Lower lobe of right lung (tissue), 2 donors: ENCODE measurements at places on chromosomes 12 and 14. TPM values are rescaled to one million over a fixed set of nuclear protein-coding genes. Genes with fewer than 3 reads are reported as not detected.

- no peak overlapping the region for H3K4me3 ChIP-seq
- no peaks in the 10 kb centered on the region for H3K27me3 ChIP-seq
- H3K27ac ChIP-seq: no peak overlapping the region
- no peaks in the 10 kb centered on the region for H3K36me3 ChIP-seq
- no peak for DNase-seq
These were observed 11.3 kb upstream of the GNG2 start for GRCh38 chr14:51849097-51849496.

- H3K36me3 ChIP-seq: no peaks in the 10 kb centered on the region
- H3K27me3 ChIP-seq: no peaks in the 10 kb centered on the region
- no peak overlapping the region for H3K27ac ChIP-seq
- H3K4me3 ChIP-seq: no peak overlapping the region
- H3K4me1 ChIP-seq: no peaks in the 10 kb centered on the region
These were observed 130.3 kb downstream of the TMTC3 start for GRCh38 chr12:88272456-88272855.

GRCh38 chr12:95004610-95005009 lies 1.1 kb upstream of the NDUFA12 start:
- no peak for DNase-seq
- H3K36me3 ChIP-seq: peaks cover 13% of the 10 kb centered on the region
- H3K4me3 ChIP-seq: no peak overlapping the region
- peaks cover 37% of the 10 kb centered on the region for H3K4me1 ChIP-seq
- H3K27ac ChIP-seq: no peak overlapping the region

GRCh38 chr12:32893458-32893857 lies 3.1 kb downstream of the PKP2 start:
- H3K4me3 ChIP-seq: no peak overlapping the region
- peaks cover 45% of the 10 kb centered on the region for H3K4me1 ChIP-seq
- no peak overlapping the region for H3K27ac ChIP-seq

- H3K27ac ChIP-seq: no peak overlapping the region
- no peaks in the 10 kb centered on the region for H3K36me3 ChIP-seq
- H3K27me3 ChIP-seq: no peaks in the 10 kb centered on the region
- H3K4me1 ChIP-seq: no peaks in the 10 kb centered on the region
These were observed 26.2 kb upstream of the LRRK2 start for GRCh38 chr12:40198601-40199000.

- H3K36me3 ChIP-seq: no peaks in the 10 kb centered on the region
- H3K4me1 ChIP-seq: no peaks in the 10 kb centered on the region
- no peak overlapping the region for H3K27ac ChIP-seq
- peaks cover 5% of the 10 kb centered on the region for H3K27me3 ChIP-seq
- H3K4me3 ChIP-seq: no peak overlapping the region
- no peak for DNase-seq
These were observed 37.7 kb downstream of the NEUROD4 start for GRCh38 chr12:55057481-55057880.

GRCh38 chr14:99758121-99758821 lies 34.9 kb upstream of the EML1 start:
- H3K36me3 ChIP-seq: no peaks in the 10 kb centered on the region
- peaks cover 31% of the 10 kb centered on the region for H3K4me1 ChIP-seq
- DNase-seq: no peak
- H3K4me3 ChIP-seq: no peak overlapping the region

GRCh38 chr14:52269100-52269499 lies 1.6 kb downstream of the PTGDR start:
- no peaks in the 10 kb centered on the region for H3K36me3 ChIP-seq
- H3K27me3 ChIP-seq: peaks cover 26% of the 10 kb centered on the region
- H3K4me1 ChIP-seq: peaks cover 12% of the 10 kb centered on the region
- DNase-seq: no peak
- H3K27ac ChIP-seq: peak overlapping the region; percentile 24

DNA sequence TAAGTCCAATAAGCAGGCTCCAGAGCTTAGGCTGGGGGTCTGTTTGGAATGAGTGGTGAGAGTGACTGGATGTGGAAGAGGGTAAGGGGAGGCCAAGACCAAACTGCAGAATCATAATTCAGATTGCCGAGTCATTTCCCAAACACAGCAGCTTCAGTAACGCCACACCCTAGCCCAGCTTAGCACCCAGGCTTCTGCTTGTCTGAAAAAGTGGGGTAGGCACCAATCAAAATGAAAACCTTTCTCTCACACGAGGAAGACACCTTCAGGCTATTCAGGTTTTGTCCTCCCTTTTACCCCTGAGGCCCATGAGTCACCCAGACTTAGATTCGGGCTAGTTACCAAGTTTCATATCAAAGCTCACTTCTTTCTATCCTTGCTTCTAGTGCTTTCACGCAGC lies 306.1 kb downstream of the DAD1 start:
- no peak overlapping the region for H3K4me3 ChIP-seq
- no peak for DNase-seq
- H3K36me3 ChIP-seq: no peaks in the 10 kb centered on the region
- H3K27me3 ChIP-seq: no peaks in the 10 kb centered on the region
- peaks cover 11% of the 10 kb centered on the region for H3K4me1 ChIP-seq
- no peak overlapping the region for H3K27ac ChIP-seq

GRCh38 chr14:58488550-58488949 lies 61.0 kb downstream of the KIAA0586 start:
- no peak for DNase-seq
- H3K36me3 ChIP-seq: peaks cover 67% of the 10 kb centered on the region
- H3K4me3 ChIP-seq: no peak overlapping the region
- no peak overlapping the region for H3K27ac ChIP-seq
- no peaks in the 10 kb centered on the region for H3K4me1 ChIP-seq

- H3K4me1 ChIP-seq: no peaks in the 10 kb centered on the region
- H3K27me3 ChIP-seq: no peaks in the 10 kb centered on the region
- H3K36me3 ChIP-seq: no peaks in the 10 kb centered on the region
- DNase-seq: no peak
- H3K27ac ChIP-seq: no peak overlapping the region
These were observed 10.4 kb upstream of the HEATR5A start for GRCh38 chr14:31430634-31431264.

GRCh38 chr12:104132351-104132956 lies 5.6 kb downstream of the NFYB start:
- H3K27me3 ChIP-seq: no peaks in the 10 kb centered on the region
- H3K36me3 ChIP-seq: peaks cover 36% of the 10 kb centered on the region
- no peak overlapping the region for H3K4me3 ChIP-seq

DNA sequence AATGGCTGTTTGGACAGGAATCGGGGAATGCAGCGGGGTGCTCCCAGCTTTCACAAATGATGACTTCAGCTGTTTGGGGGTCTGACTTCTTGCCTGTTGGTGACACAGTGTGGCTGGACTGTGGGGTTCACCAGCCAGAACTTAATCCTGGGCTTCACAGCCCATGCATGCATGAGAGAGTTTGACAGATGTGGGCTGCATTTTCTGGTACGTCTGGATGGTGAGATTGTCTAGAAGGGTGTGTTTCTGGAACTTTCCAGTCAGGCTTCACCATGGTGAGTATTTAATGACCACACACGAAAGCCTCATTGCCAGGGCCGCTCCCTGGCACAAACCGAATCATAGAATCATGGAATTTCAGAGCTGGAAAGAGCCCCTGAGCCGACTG lies 29.6 kb downstream of the CHST11 start:
- peaks cover 31% of the 10 kb centered on the region for H3K4me1 ChIP-seq
- no peaks in the 10 kb centered on the region for H3K27me3 ChIP-seq
- H3K27ac ChIP-seq: no peak overlapping the region
- H3K4me3 ChIP-seq: no peak overlapping the region

DNA sequence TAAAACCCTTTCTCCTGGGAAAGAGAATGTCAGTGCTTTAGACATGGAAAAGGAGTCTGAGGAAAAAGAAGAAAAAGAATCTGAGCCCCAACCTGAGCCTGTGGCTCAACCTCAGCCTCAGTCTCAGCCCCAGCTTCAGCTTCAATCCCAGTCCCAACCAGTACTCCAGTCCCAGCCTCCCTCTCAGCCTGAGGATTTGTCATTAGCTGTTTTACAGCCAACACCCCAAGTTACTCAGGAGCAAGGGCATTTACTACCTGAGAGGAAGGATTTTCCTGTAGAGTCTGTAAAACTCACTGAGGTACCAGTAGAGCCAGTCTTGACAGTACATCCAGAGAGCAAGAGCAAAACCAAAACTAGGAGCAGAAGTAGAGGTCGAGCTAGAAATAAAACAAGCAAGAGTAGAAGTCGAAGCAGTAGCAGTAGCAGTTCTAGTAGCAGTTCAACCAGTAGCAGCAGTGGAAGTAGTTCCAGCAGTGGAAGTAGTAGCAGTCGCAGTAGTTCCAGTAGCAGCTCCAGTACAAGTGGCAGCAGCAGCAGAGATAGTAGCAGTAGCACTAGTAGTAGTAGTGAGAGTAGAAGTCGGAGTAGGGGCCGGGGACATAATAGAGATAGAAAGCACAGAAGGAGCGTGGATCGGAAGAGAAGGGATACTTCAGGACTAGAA lies 6.1 kb downstream of the PNN start:
- H3K36me3 ChIP-seq: peaks cover 89% of the 10 kb centered on the region
- H3K27me3 ChIP-seq: no peaks in the 10 kb centered on the region
- no peak overlapping the region for H3K4me3 ChIP-seq
- no peak overlapping the region for H3K27ac ChIP-seq
- no peak for DNase-seq
- peaks cover 22% of the 10 kb centered on the region for H3K4me1 ChIP-seq

DNA sequence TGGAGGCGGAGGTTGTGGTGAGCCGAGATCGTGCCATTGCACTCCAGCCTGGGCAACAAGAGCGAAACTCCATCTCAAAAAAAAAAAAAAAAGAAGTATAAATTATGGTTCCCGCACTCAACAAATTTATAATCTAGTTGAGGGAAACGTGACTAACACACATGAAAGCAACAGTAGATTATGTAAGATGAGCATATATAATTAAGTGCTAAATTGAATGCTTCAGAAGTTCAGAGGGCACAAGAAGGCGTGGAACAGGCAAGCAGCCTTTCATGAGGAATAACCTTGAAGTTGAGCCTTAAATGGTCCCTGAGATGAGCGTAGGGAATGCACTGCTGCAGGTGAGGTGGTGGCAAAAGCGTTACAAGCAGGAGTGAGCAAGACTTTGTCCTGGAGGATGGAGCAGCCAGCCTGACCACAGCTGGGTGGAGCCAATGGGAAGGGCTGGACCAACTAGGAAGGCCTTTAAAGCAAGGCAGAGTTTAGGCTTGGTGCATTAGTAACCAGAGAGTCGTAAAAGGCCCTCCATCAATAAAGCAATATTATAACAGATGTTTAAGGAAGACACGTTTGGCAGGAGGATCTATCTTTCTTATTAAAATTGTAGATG lies 30.6 kb upstream of the TUBA1A start:
- no peak for DNase-seq
- no peak overlapping the region for H3K4me3 ChIP-seq

GRCh38 chr14:47526591-47527244 lies 148.7 kb downstream of the MDGA2 start:
- no peaks in the 10 kb centered on the region for H3K4me1 ChIP-seq
- H3K27ac ChIP-seq: no peak overlapping the region
- DNase-seq: no peak
- H3K36me3 ChIP-seq: no peaks in the 10 kb centered on the region
- no peak overlapping the region for H3K4me3 ChIP-seq

GRCh38 chr14:71529848-71530247 lies 402.4 kb upstream of the RGS6 start:
- H3K27ac ChIP-seq: no peak overlapping the region
- DNase-seq: no peak
- H3K27me3 ChIP-seq: no peaks in the 10 kb centered on the region
- H3K4me1 ChIP-seq: no peaks in the 10 kb centered on the region

- no peaks in the 10 kb centered on the region for H3K27me3 ChIP-seq
- H3K36me3 ChIP-seq: no peaks in the 10 kb centered on the region
- no peak overlapping the region for H3K4me3 ChIP-seq
- no peak for DNase-seq
- no peaks in the 10 kb centered on the region for H3K4me1 ChIP-seq
- H3K27ac ChIP-seq: no peak overlapping the region
These were observed 20.1 kb upstream of the CRADD start for GRCh38 chr12:93657071-93657470.

DNA sequence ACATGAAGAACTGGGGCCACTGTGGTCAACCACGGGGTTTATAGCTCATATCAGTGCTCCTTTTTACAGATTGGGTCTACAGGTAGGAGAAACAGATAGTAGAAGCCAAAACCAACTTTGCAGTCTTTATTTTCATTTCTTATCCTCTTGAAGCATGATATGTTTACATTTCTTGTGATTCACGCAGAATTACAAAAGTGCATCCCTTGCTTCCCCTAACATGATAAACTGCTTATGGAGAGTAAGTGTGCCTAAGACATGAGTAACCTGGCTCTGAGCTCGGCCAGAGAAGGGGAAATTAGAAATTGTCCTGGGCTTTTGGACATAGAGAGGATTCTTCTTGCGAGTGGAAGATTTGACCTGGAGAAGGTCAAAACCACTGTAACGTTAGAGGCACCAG lies 18.4 kb downstream of the PWP1 start:
- H3K4me3 ChIP-seq: no peak overlapping the region
- no peaks in the 10 kb centered on the region for H3K27me3 ChIP-seq
- no peak overlapping the region for H3K27ac ChIP-seq
- DNase-seq: no peak
- H3K36me3 ChIP-seq: peaks cover 83% of the 10 kb centered on the region

GRCh38 chr12:215116-215515 lies 1.2 kb upstream of the SLC6A12 start:
- no peak overlapping the region for H3K4me3 ChIP-seq
- no peaks in the 10 kb centered on the region for H3K36me3 ChIP-seq
- H3K27me3 ChIP-seq: peaks cover 11% of the 10 kb centered on the region
- no peak overlapping the region for H3K27ac ChIP-seq
- peaks cover 13% of the 10 kb centered on the region for H3K4me1 ChIP-seq
- no peak for DNase-seq

GRCh38 chr12:3247077-3247476 lies 169.9 kb downstream of the TSPAN9 start:
- peaks cover 26% of the 10 kb centered on the region for H3K4me1 ChIP-seq
- H3K27me3 ChIP-seq: no peaks in the 10 kb centered on the region
- H3K27ac ChIP-seq: no peak overlapping the region

Gene TAS2R9
- total RNA-seq: not detected

Gene AP1G2
- 146 TPM for total RNA-seq

Gene PRR4
- 1.7 TPM for total RNA-seq

Gene TAS2R43
- not detected for total RNA-seq

Gene AICDA
- total RNA-seq: 0.77 TPM

Gene TAS2R8
- not detected for total RNA-seq

Gene ST8SIA1
- total RNA-seq: 9.1 TPM

Gene C12orf54
- total RNA-seq: 0.53 TPM

Gene HAL
- 7.3 TPM for total RNA-seq

Gene COX8C
- not detected for total RNA-seq

Gene PHLDA1
- total RNA-seq: 12.2 TPM

Gene KCNJ8
- 12.8 TPM for total RNA-seq
